ENCODE measurements at places on chromosomes 1 and 21.

GRCh38 chr1:21705303-21705980 is 36.3 kb upstream of the RAP1GAP start:
- DNase-seq = no peak

DNA sequence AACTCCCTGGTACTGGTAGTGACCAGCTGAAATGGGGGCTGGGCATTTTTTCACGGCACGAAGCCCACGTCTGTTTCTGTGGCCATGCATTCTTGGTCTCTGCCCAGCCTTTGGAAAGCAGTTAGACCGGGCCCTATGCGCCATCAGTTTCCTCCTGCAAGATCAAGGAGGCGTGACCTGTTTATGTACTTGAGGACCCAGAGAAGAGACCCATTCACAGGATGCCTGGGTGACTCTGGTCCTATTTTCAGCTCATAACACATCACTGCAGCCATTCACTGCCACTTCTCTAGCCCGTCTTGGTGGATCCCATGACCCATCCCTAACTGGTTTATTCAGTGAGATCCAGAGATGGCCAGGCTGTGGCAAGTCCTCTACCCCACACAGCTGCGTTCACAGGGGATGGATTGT is 70.4 kb downstream of the SPSB1 start:
- DNase-seq = no peak

- DNase-seq = peak; percentile 95
Measured at GRCh38 chr1:16076031-16076864, 2.8 kb upstream of the FAM131C start.

- no peak for DNase-seq
Measured at GRCh38 chr1:106921186-106921585, 135.3 kb upstream of the PRMT6 start.

DNA sequence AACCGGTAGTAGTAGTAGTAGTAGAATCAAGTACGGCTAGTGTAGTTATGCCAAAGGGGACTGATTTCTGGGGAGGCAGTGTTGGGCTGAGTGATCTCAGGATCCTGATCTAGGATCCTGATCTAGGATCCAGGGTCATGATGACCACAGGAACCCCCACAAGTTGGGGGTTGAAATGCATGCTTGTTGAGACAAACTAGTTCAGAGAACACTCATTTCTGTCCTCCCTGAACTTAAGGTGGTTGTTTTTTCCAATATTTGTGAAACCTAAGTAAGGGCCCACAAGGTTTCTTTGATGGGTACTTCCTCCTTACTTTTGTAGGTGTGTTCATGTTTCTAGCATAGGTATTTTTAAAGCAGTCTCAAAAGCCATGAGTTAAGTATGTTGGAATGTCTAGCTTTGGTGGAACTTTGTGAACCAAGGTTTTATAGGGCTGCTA is 33.9 kb upstream of the PDC start:
- DNase-seq = no peak

DNA sequence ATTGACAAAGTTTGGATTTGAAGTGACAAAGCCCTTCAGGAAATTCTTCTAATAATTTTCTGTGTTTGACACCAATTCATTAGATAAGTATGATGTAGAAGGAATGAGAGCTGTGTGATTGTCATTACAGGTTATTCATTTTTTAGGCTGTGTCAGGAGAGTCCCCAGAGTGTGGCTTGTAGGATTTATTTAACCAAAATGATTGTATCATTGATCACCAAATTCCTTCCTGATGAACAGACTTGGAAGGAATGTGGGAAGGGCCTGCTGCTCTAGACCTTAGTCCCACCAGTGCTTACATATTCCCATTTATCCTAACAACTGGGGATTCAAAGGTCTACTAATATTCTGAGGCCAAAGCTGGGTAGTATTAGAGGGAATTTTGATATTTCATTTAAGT is 383.3 kb upstream of the KAZN start:
- no peak for DNase-seq

DNA sequence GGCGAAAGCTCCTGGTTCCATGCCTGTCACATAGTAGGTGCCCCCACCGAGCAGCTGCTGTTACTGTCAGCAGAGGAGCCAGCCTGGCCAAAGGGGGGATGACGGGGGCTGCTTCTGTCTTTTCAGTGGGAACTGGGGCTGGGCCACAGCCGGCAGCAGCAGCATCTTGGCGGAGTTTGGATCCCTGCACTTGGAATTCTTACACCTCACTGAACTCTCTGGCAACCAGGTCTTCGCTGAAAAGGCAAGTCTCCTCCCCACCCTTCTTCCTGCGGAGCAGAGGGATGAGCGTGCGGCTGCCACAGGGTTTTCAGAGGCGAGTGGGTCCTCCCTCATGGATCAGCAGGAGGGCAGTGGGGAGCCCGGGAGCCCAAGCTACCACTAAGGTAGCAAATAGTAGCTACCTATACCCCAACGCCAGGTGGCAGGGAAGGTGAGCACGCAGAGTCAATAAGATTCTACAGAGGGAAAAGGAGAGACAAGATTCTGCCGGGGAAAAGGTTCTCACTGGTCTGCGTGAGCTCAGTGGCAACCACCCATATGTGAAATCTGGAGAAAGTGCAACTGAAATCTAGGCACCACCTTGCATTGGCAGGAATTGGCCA is 41.4 kb upstream of the SELENON start:
- DNase-seq = no peak

DNA sequence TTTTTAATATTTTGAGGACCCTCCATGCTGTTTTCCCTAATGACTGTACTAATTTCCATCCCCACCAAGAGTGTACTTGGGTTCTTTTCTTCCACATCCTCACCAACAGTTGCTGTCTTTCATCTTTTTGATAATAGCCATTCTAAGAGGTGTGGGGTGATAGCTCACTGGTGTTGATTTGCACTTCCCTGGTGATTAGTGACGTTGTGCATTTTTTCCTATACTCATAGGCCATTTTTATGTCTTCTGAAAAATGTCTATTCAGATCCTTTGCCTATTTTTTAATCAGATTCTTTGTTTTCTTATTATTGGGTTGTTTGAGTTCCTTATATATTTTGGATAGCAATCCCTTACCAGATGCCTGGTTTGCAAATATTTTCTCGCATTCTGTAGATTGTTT is 64.2 kb downstream of the FCRL5 start:
- no peak for DNase-seq

- DNase-seq = no peak
Measured at GRCh38 chr1:52677076-52677806, 20.9 kb downstream of the COA7 start.

DNA sequence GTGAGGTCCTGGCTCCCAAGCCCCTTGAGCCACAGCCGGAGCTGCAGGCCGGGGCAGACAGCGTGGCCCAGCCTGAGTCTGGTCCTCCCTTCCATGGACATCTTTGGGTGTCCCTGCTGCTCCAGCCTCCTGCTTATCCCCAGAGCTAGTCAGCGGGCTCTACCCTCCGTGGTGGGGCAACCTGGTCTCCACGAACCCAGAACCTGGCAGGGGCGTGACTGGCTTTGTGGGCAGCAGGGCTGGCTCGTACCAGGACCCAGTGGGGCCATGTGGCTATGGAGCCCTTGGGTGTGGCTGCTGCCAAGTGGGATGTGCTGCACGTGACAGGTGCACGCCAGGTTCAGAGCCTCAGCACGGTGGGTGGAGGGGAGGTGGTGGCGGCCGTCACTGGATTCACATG is 18.3 kb downstream of the CFAP410 start:
- no peak for DNase-seq

GRCh38 chr1:179632868-179633267 is 41.2 kb downstream of the TDRD5 start:
- no peak for DNase-seq

DNA sequence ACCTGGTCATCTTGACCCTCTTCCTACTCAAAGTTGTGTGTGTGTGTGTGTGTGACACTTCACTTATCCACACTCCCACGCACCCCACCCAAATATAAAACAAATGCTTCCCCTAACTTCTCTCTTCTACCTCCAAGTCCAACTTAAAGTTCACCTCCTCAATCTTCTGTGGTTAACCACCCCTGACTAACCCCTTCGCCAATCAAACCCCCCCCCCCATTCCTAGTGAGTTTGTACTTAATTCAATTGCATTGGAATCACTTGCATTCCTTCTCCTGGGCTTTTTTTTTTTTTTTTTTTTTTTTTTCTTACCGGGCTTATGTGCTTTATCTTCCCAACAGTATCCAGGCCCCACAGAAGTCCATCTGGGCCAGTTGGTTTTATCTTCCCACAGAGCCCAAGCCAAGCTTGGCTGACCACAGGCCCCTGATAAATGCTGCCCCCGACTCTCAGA is 78.4 kb downstream of the CD58 start:
- no peak for DNase-seq

DNA sequence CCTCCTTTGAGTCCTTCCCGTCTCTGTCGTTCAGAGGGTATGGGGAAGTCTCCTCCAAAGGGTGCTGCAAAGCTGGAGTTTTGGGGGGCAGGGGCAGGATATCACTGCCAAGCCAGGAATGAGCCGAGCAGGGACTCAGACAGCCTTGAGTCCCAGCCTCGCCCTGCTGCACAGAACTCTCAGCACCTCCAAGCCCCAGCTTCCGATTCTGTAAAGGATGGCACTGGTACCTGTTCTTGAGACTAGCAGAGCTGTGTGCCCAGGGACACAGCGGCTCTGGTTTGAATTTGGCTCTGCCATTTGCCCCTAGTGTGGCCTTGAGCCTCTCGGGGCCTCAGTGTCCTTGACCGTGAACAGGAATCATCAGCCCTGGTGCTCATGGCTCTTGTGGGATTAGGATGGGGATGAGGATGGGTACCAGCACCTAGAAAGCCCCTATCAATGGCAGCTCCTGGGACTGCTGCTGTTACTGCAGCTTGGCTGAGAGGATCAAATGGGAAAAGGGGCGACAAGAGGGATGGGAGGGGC is 1.5 kb upstream of the FBLIM1 start:
- DNase-seq = no peak

DNA sequence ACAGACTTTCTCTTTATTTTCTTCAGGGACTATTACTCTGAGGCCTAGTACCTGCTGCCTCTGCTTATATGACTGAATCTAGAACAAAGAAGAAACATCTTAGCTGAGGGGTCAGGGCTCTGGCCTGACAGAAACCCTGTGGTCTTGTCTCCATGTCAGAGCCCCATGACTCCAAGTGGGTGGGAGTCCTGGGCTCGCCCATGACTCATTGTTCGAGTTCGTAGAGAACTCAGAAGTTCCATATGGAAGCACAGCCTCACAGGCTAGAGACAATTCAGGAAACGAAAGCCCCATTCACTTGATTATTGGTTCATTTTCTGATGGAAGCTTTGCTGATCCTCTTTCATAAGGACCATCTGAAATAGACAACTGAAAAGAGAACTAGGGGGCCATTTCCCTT is 73.2 kb downstream of the CD58 start:
- no peak for DNase-seq

DNA sequence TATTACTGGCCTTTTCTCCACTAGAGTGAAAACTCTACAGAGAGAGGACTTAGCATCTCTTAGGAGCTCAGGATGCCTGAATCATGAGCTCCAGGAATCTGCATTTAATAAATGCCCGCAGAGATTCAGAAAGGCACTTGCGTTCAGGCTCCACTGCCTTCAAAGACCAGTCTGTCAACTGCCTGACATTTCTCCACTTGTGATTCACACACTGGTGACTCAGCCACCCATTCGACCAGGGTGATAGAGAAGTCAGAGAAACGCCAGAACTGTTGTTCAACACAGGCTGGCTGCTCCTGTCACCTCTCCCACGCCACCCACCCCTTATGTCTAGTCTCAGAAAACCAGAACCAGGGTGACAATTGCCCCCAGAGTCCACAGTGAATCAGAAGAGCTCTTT is 26.9 kb upstream of the LBR start:
- DNase-seq = peak; percentile 69

DNA sequence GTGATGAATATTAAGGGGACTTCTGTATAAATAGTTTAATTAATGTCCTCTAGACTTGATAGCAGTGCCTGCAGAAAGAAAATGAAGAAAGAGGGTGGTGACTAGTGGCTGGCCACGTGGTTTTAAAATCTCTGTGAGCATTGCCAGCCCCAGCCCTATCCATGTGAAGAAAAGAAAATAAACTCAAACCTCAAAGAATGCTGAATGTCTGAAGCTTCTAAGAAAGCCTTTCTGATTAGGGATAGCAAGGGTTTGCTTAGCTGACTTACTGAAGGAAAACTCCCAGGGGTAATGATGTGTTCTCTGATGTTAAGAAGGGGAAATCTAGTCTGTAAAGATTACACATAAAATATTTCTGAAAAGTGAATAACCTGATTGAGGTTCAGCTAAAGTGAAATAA is 31.8 kb downstream of the ADGRL2 start:
- DNase-seq = peak; percentile 26

GRCh38 chr1:94001397-94002045 is 92.3 kb upstream of the GCLM start:
- DNase-seq = no peak

- no peak for DNase-seq
Measured at GRCh38 chr21:35478161-35479064, 429.3 kb upstream of the RUNX1 start.

GRCh38 chr1:193890935-193891334 is 704.5 kb upstream of the B3GALT2 start:
- no peak for DNase-seq

DNA sequence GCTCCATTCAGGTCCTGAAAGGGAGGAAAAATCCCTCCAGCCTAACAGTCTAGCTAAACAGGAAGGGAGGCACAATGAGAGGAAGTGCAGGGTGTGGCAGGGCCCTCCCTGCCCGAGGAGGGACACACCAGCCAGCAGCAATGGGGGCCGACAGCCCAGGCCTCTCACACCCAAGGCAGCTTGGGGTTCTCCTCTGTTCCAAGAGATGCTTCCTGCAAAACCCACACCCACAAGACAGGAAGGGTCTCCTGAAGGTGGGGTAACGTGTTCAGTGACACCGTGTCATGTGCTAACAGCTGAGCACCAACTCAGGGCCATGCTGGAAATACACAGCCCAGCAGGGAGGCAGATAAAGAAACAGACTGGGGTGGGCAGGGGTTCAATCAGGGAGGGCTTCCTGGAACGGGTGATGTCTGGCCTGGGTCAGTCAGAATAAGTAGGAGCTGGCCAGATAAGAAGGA is 10.2 kb downstream of the ECE1 start:
- DNase-seq = no peak

DNA sequence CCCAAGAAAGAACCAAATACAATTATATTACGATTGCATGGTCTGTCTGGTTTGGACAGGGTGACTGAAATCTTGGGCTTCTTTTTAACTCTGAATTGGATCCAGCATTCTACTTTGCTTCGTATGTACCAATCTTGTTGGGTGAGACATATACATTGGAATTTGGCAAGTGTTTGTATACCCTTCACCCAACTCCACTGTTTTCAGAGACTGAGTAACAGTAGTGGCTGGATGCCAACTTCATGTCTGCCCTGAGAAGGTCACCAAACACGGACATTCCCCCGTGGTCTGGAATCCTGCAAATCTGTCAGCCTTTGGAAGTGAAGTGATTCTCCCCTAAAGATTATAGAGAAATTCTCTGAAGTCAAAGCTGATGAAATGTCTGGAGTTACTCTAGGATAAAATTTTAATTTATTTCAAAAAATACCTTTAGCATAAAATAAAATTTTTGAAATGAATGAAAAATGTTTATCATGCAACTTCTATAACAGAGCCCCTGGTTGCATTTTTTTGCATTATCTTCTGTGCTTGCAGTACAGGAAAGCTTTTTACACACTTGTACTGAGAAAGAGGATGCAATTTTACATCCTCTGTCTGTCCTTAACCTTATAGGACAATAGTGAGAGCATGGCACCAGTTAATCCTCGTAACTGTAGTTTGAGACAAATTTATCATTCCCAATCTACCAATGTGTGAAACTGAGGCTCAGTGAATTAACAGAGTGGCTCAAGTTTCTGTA is 201.8 kb downstream of the DISC1 start:
- peak; percentile 93 for DNase-seq

Data from HFFc6 (cell line).